ENCODE measurements at places on chromosomes 5 and 9. TPM values are rescaled to one million over a fixed set of nuclear protein-coding genes. Genes with fewer than 3 reads are reported as not detected.

The CDC23 gene
- 25.3 TPM for total RNA-seq

The F2RL1 gene
- 262 TPM for total RNA-seq

The RUSC2 gene
- 31.9 TPM for total RNA-seq

The ABHD17B gene
- total RNA-seq, result 15.3 TPM

The RLN1 gene
- not detected for total RNA-seq

The FAM81B gene
- not detected for total RNA-seq

The SHC3 gene
- total RNA-seq, result 0.22 TPM

The DMRT1 gene
- not detected for total RNA-seq

The IL5 gene
- total RNA-seq, result not detected

The PCDHB7 gene
- not detected for total RNA-seq

The SIT1 gene
- not detected for total RNA-seq

The DBH gene
- total RNA-seq, result not detected

The GZMA gene
- not detected for total RNA-seq

The KIF12 gene
- total RNA-seq, result 2.0 TPM

The DMAC1 gene
- 77.5 TPM for total RNA-seq

Data from A549 treated with Hydrocortisone at 1 μM for 4 hours (cell line).